ENCODE measurements at places on chromosomes 16 and 17. TPM values are rescaled to one million over a fixed set of nuclear protein-coding genes. Genes with fewer than 3 reads are reported as not detected.
A peak's percentile ranks its signal among the peaks of the same experiment; 100 is the strongest.

GRCh38 chr17:51351080-51351479, 90.7 kb downstream of the UTP18 start:
- no peak for DNase-seq

- no peak for DNase-seq
Observed at GRCh38 chr17:7079581-7080455, at the start of gene CLEC10A. CLEC10A (minus strand) TSS chr17:7080251; CDS start chr17:7078812, 1,439 bp downstream.

DNA sequence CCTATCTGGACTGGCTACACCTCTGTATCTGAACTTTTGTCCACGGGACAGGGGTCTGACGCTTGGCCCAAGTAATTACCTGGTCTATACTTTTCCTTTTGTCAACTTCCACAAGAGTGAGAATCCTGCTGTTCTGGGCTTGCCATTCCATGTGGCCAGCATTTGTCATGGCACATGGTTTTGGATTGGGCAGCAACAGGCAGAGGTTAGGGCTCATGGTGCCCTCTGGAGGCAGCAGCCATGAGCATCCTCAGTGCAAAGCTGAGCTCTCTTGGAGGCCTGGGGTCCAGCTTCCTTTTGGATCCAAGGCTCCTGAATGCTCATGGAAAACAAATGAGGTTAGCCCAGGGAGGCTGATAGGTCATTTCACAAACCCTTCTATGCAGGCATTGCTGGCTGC, 7.5 kb upstream of the EDC4 start:
- DNase-seq = peak; percentile 46

- DNase-seq = no peak
Observed at GRCh38 chr17:36085765-36086164, 4.2 kb downstream of the CCL3 start.

DNA sequence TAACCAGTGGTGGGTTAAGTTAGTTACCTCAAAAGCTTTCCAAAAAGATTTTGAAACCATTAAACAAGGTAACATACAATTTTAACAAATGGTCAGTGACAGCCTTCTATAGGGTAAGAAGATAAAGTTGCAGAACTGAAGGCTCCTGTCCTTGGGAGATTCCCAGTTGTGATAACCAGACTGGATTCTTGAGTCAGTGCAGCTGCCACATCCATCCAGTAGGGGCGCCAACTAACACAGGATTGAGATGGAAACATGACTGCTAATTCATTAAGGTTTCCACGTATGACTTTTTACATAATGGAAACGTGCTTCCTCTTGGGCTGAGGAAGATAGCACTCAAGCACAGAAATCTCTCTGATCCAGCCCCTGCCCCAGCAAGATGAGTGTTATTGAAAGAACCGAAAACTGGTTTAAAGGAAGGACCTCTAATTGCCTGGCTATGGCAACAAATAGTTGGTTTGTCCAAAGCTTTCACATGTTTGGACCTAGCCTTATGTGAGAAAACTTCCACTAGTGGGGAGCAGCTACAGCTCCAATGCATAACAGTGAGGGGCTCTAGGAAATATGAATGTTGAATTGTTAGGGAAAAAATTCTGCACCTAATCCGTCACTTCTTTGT, 269.8 kb upstream of the MYOCD start:
- DNase-seq = peak; percentile 23

The CNTNAP4 gene
- total RNA-seq = not detected

GRCh38 chr16:57012353-57012752, 23.0 kb downstream of the NLRC5 start:
- DNase-seq = no peak

The ABCC12 gene
- not detected for total RNA-seq

- peak; percentile 47 for DNase-seq
Observed at GRCh38 chr17:81397314-81398175, 2.3 kb downstream of the BAHCC1 start.

DNA sequence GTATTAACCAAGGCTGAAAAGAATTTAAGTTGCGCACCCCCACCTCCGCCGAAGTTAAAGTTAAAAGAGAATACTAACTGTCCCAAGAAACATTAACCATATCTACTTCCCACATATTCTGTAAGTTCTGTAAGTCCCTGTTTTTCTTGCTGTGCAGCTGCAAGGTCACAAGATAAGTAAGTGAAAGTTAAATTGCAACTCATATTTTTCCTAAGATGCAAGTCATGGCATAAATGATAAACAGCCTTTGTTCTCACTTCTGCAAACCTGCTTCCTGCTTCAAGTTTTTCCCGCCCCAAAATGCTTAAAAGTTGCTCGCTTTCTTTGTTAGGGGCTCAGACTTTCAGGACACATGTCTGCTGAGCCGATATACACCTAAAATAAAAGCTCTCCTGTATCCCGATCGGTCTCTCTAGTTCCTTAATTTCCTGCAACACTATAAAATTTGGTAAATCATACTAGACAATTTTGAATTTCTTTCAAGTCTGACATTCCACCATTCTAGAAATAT, 32.6 kb upstream of the ABCA9 start:
- no peak for DNase-seq

DNA sequence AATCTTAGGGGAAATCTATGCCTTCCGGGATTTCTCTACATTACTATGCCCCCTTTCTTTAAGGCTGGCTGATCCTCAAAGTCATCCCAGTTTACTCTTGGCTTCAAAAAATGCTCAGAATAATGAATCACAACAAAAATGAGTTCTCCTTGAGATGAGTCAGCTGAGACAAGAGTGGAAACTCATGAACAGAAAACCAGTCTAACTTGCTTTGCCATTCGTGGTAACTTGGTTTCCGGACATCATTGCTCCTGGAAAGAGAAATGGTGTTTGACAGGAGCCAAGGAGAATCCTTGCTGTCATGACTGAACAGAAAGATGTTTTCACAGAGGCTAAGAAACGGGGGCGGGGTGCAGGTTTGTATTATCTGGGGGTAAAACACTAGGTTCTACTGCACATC, 435.6 kb upstream of the DYNLRB2 start:
- no peak for DNase-seq

DNA sequence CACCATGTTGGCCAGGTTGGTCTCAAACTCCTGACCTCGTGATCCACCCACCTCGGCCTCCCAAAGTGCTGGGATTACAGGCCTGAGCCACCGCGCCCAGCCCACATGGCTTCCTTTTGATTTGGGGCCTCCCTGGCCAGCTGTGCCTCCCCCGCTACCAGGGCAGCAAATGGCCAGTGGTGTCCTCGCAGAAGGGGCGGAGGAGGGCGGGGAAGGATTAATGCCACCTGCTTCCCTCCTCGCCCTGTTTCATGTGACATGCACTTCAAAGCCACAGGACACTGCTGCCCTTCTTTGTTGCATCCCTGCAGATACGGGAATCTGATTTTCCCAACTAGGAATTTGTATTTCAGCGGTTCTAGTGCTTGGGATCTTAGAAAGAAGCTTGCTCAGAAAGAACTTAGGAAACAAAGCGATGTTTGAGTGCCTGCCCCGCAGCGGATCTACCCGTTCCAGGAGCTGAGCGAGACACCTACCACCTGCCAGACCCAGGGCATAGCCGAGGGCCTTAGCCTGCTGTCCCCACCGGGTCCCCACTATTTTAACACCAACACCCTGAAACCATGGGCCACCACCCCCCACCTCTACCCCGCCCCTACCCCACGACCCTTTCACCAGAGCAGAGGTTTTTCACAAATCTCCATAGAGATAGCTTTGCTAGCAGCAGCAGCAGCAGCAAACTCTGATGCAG, 37.7 kb upstream of the CCDC182 start:
- no peak for DNase-seq

- DNase-seq = peak; percentile 40
Observed at GRCh38 chr16:2883458-2883908, 468 bp downstream of the FLYWCH2 start.

The NAA38 gene
- total RNA-seq = 64.7 TPM

DNA sequence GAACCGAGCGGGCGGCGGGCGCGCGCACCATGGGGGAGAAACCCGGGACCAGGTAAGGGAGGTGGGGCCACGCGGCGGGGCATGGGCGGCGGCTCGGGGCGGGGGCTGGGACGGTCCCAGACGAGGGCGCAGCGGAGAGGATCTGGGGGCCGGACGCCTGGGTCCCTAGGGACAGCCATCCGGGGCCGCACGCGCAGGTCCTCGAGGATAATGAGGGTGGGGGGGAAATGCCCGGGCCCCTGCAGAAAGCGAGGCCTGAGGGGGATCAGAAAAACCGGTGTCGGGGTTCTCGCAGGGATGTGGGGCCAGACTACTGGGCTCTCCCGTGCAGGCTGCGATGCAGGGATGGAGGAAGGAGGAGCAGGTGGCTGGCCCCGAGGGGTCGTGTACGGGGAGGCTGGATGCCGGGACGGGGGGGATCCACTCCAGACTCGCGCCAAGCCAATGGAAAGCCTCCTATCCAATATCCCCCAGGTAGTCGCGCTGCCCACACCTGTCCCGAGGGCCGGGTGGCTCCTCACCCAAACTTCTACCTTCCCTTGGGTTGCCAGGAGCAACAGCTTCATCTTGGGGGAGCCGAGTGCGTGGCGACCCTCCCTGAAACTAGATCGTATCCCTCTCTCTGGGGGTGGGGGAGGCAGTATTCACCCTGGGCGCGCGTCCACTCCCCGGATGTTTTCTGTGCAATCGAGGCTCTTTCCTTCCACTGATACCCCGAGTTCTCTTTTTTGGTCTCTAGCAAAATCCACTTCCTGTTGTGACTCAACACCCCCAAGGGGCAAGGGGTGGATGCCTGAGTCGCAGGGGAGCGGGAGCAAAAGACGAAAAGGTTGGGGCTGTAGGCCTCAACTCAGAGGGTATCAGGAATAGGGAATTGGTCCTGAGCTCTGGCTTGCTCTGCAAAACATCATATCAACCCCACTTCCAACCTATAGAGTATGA, 532 bp downstream of the ARRB2 start:
- DNase-seq = peak; percentile 71

DNA sequence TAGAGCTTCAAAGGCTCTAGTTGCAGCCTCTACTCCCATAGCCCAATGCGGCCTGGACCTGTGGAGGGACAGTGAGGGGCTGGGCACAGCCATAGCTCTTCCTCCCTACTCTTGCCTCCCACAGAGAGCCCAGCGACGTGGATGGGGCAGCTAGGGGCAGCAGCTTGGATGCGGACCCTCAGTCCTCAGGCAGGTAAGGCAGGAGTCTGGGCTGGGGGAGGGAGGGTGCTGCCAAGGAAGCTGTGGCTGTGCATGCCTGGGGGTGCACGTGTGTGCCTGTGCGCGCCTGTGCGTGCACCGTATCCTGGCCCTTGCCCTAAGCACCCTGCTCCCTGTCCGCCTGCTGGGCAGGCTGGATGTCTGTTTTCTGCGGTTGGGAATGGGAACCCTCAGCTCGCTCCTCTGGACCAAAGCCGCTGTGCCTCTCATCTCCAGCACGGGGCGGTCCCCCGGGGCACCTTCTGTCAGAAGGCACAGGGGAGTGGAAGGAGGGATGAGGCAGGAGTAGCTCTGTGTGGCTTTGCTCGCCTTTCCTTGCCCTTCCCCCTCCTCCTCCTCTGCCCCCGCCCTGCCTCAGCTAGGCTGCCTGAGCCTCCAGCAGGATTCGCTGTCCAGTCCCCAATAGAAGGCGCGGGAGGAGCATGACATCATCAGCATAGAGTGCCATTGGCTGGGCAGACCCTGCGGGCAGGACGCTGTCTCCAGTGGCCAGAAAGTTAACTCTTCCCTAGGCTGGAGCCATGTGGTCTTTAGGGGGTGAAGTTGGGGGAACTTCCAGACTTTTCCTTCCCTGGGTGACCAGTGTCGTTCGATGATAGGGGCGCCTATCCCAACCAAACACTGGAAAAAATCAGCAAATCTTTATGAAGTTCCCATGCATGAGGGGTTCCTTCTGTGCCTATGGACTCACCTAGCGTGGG, 797 bp downstream of the PRCD start:
- DNase-seq = peak; percentile 63

The CACNG1 gene
- total RNA-seq = not detected

The HEATR9 gene
- not detected for total RNA-seq

GRCh38 chr16:72649254-72649944, 398.5 kb downstream of the ZFHX3 start:
- no peak for DNase-seq

The LPO gene
- total RNA-seq = 0.14 TPM

The KIFC3 gene
- total RNA-seq = 0.32 TPM

- DNase-seq = peak; percentile 34
Observed at GRCh38 chr16:57474671-57475661, 11.3 kb downstream of the DOK4 start.

The PIRT gene
- total RNA-seq = not detected

GRCh38 chr17:42408061-42408460, 15.0 kb downstream of the CAVIN1 start:
- DNase-seq = no peak

The YBX2 gene
- total RNA-seq = 0.67 TPM

DNA sequence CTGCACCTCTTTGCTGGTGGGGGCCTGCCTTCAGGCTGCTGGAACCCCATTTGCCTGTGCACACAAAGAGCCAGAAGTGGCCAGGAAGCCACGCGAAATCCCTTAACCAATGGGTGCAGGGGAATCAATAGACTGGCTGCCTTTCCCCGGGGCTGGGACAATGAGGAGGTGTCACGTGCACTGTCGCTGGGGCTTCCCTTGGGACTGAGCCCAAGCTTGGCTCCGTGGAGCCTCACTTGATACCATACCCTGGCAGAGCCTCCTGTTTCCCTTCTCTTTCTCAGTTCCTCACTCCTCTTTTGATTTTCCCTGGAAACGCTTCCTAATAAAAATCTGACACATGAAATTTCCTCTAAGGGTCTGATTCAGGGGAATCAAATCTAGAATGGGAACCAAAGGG, 38.8 kb upstream of the C16orf82 start:
- DNase-seq = no peak

The SLX4 gene
- total RNA-seq = 11.7 TPM

The ABCA8 gene
- not detected for total RNA-seq

The SLC38A8 gene
- total RNA-seq = not detected

The HIGD1B gene
- not detected for total RNA-seq

The EFCAB13 gene
- total RNA-seq = 5.9 TPM

- no peak for DNase-seq
Observed at GRCh38 chr17:78862073-78863023, 21.7 kb upstream of the USP36 start.

GRCh38 chr16:71933913-71934695, 38.8 kb downstream of the IST1 start:
- DNase-seq = no peak

The CLEC3A gene
- not detected for total RNA-seq

- DNase-seq = no peak
Observed at GRCh38 chr17:17877529-17878358, 41.0 kb upstream of the SREBF1 start.

- DNase-seq = no peak
Observed at GRCh38 chr16:56101480-56101879, 89.8 kb upstream of the GNAO1 start.

The KRT40 gene
- total RNA-seq = not detected

The FOXJ1 gene
- total RNA-seq = 0.47 TPM

The MRM1 gene
- total RNA-seq = 16.4 TPM

DNA sequence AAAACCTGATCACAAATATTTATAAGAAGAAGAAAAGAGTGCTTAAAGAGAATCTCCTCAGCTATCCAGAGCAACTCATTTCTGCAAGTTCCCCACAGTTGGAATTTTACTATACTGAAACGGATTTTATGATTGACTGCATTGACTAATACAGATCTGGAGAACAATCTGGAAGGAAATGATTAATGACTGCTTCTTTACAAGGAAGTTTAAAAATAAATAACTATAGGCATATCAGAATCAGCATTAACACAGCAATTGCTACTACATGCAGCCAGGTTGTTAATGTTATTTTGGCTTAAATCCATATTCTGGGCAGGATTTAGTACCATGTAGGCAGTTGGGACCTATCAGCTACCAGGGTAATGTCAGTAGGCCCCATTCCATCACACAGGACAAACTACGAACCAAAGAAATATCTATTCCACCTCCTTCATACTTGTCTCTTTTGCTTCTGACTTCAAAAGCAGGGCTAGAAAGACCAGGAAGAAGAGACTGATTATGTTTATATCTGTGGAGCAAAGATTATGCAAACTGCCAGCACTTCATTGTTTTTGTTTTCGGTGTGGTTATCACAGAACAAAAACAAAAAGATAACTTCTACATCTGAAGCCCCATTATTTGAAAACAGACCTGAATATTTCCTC, 3.9 kb downstream of the SKAP1 start:
- no peak for DNase-seq

All from activated CD4-positive, alpha-beta T cell treated with anti-CD3 and anti-CD28 coated beads for 36 hours (primary cell).